ENCODE measurements at places on chromosomes 16 and 17.

DNA sequence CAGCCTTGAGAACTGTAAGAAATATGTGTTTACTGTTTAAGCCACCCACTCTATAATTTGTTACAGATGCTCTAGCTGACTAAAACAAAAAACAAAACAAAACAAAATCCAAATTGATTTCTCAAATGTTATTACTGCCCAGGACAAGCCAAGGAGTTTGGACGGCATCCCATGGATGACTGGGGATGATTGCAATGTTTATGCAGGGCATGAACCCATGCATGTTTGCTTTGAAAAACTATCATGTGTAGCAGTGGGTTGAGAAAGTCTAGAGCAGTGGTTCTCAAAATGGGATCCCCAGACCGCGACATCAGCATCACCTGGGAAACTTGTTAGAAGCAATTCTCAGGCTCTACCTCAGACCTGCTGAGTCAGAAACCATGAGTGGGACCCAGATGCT, 223.2 kb upstream of the PSMD7 start:
- DNase-seq, result no peak

- no peak for DNase-seq
Measured at GRCh38 chr17:53032861-53033271, 789.9 kb upstream of the KIF2B start.

GRCh38 chr17:62186841-62187240, 121.8 kb upstream of the MED13 start:
- DNase-seq, result no peak

DNA sequence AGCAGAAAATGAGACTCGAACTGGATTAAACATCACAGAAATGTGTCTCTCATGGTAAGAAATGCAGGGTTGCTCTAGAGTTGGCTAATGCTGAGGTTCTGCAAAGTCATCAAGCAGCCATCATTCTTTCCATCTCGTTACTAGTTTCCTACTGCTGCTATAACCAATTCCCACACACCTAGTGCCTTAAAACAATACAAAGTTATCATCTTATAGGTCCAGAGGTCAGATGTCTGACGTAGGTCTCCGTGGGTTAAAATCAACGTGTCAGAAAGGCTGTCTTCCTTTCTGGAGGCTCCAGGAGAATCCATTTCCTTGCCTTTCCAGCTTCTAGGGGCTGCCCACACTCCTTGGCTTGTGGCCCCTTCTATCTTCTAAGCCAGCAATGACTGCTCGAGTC, 118.6 kb downstream of the STX8 start:
- no peak for DNase-seq

GRCh38 chr16:50747207-50747956, 5.5 kb downstream of the CYLD start:
- no peak for DNase-seq

DNA sequence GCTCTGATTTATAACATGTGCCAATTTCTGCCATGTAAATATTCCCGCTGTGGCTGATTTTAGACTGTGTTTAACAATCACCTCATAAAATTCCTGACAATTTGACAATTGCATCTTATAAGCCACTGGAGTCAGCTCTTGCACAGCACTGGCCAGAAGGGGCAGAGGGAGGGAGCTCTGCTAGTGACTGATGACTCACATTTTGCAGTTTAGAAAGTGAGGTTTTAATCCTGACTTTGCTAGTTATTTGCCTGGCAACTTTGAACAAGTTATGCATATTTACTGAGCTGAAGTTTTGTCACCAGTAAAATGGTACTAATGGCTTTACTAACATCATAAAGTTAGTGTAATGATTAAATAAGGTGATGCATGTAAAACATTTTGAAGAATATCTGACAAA, 452.3 kb downstream of the CNTNAP4 start:
- DNase-seq, result no peak
